Activated CD4-positive, alpha-beta memory T cell treated with anti-CD3 and anti-CD28 coated beads, Interleukin-2, amount 10 ng/mL, durations not matched to agents 7 days and 5 days (primary cell): ENCODE measurements at places on chromosomes 2 and 18. TPM values are rescaled to one million over a fixed set of nuclear protein-coding genes. Genes with fewer than 3 reads are reported as not detected.

Gene NRP2
- total RNA-seq: 1.4 TPM

Gene CLASP1
- 64.6 TPM for total RNA-seq

Gene CIDEA
- total RNA-seq: not detected

Gene CAD
- 39.7 TPM for total RNA-seq

Gene SLC9A4
- total RNA-seq: 0.15 TPM

Gene TMEM178A
- total RNA-seq: 0.43 TPM

Gene ACKR3
- total RNA-seq: 2.7 TPM

Gene UGT1A3
- not detected for total RNA-seq

Gene DNAH6
- 0.45 TPM for total RNA-seq

Gene SERPINB8
- total RNA-seq: 11.2 TPM

Gene GPR45
- total RNA-seq: not detected

Gene BOK
- 0.15 TPM for total RNA-seq

Gene ADD2
- total RNA-seq: 1.4 TPM

Gene STAT4
- total RNA-seq: 122 TPM

Gene SIX2
- not detected for total RNA-seq
